ENCODE measurements at places on chromosomes 2 and 18. TPM values are rescaled to one million over a fixed set of nuclear protein-coding genes. Genes with fewer than 3 reads are reported as not detected.

GRCh38 chr2:234874347-234875046 lies 77.3 kb upstream of the SH3BP4 start:
- no peak for DNase-seq

GRCh38 chr18:35728676-35729075 lies 147.1 kb downstream of the GALNT1 start:
- DNase-seq, result no peak

GRCh38 chr2:59935005-59935404 lies 618.4 kb downstream of the BCL11A start:
- DNase-seq, result peak; percentile 7

- DNase-seq, result no peak
Measured at GRCh38 chr18:24695168-24695567, 234.7 kb downstream of the HRH4 start.

GRCh38 chr18:50092245-50092805 lies 102.6 kb downstream of the MYO5B start:
- no peak for DNase-seq

- DNase-seq, result no peak
Measured at GRCh38 chr18:68937029-68937599, 139.2 kb downstream of the CCDC102B start.

Gene CTAGE1
- 0.03 TPM for polyA plus RNA-seq

DNA sequence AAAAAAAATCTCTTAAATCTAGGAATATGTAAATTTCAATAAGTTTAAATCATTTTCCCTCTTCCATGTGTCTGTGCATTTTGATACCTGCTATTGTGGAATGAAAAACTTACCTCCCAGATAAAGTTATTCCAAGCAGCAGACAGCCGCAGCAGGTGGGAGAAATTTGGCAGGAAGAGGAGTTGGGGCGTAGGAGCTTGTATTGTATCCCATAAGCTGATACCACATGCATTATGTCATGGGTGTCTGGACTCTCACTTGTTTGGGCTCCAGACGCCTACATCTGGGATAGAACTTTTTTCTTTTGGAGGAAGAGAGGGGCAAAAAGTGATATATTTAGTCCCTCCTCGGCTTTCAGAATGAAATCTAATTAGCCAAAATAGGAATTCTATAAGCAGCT lies 59.3 kb upstream of the TCF4 start:
- no peak for DNase-seq

Gene ADD2
- polyA plus RNA-seq, result 0.30 TPM

Gene TDRD15
- not detected for polyA plus RNA-seq

DNA sequence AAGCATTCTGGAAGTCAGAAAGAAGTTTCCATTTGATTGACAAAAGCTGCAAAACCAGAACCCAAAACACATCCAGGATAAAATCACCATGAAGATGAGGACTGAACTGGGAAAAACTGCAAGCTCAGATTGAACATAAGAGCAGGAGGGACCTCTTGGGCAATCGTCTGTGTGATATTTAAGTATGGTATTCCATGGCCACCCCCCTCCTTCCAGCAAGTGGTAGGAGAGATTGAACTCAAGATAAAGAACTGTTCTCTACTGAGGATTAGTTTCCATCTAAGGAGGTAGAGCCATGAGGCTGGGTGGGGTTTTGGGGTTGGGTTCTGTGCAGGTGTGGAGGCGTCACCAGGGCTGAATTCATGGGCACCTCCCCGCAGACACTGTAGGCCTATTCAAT lies 251.1 kb downstream of the NCKAP5 start:
- DNase-seq, result no peak

DNA sequence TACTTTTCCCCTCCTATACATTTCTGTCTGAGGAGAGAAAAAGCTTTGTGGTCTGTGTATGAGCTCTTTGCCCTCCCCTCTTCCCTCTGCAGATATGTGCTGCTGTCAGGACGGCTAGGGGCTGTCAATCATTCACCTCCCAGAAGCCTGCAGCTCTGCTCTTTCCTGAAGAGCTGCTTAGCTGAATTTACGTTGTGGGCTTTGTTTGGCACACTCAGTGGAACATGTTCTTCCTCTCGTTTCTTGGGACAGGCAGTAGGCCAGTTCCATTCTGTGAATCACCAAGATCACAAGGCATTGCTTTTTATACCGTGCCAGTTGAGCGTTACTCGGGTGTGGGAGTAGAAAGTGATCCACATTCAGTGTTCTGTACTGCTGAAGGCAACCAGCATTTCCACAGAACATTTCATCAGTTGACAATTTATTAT lies 136.7 kb downstream of the LAMA3 start:
- no peak for DNase-seq

Gene SLC4A3
- polyA plus RNA-seq, result 12.2 TPM

- DNase-seq, result peak; percentile 67
Measured at GRCh38 chr2:232634206-232635150, 1.1 kb downstream of the EFHD1 start.

DNA sequence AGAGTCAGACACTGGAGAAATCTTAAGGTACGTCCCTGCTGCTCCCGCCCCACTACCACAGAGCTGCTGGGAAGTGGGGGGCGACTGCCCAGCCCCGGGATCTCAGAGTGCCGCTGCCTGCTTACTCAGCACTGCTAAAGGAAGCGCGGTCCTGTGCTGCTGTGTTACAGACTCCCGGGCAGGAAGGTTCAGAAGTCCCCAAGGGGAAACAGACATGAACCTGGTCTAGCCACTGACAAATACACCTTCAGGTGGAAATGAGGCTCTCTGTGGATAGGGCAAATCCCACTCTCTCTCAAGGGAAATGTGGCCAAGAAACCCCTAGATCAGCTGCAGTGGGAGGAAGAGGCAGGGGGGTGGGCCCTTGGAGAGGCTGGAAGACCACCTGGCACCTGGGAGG lies 13.7 kb downstream of the MTERF4 start:
- DNase-seq, result no peak

DNA sequence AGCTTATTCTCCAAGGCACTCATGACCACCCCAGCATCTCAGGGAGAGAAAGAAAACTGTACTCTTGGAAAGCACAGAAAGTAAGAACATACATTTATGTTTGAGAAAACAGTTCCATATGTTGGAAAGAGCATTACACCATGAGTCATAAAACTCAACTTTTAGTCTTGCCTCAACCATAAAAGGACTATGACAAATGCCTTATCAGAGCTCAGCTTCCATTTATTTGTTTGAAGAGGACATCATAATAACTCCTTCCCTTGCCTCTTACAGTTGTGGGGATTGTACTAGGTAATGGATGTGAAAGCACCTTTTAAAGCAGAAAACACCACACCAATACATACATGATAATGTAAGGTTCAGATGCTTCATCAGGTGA lies 370.8 kb downstream of the LNPK start:
- no peak for DNase-seq

DNA sequence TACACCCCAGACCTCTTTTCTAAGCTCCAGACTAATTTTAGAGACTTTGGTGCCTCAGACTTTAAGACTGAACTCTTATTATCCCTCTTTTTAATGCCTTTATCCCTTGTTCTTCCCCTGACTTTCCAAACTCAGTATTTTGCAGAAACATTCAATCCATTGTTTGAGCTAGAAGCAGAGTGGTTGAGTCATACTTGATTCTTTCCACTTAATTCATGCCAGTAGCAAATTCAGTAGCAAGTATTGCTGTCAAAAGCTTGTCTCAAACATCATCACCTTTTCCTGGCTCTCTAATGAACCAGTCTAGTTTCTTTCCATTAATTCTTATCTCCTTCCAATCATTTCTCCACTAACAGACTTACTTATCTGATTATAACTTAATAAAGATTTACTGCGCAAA lies 699.7 kb upstream of the ZNF804A start:
- no peak for DNase-seq

- DNase-seq, result no peak
Measured at GRCh38 chr2:141968433-141968832, 162.4 kb downstream of the LRP1B start.

Gene C1QL2
- polyA plus RNA-seq, result not detected

DNA sequence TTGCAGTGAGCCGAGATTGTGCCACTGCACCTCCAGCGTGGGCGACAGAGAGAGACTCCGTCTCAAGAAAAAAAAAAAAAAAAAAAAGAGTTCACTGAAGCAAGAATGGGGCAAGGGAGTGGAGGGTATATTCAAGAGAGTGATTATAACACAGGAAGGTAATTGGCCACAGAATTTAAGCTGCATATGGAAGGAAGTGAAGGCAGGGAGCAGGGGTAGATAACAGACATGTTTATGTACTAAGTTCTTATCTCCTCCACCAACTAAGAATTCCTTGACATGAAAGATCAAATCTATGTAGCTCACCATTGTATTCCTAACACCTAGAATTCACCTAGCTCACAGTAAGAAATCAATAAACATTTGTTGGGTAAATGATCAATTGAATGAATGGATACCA lies 37.3 kb downstream of the GKN2 start:
- DNase-seq, result no peak

DNA sequence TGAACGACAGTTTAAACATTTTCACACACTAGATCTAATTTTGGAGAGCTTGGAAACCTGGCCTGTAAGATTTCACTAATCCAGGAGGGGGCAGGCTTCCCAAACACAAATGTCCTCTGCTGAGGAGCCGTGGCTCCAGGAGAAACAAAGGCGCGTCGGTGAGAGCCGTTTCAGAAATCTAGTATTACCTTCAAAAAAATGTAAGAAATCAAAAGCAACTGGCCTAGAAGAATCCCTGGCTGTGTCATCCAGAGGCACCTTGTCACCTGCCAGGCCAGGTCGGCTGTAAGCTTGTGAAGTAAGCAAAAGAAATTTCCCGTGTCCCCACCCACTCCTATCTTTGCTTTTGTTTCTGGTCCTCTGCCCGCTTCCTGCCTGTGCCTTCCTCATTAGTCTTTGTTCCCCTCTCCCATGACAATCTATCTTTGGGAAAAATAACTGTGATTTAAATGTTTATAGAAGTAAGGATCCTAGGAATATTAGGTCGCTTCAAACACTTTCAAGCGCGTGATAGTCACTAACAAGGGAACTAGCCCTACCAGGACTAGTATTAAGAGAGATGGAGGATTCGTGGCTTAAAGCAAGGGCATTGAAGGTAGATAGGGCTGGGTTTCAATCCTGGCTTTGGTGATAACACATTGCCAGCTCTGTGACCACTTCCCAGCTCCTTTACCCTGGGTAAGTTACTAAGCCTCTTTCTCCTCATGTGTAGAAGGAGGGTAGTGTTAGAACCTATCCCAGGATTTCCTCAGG lies 99.5 kb upstream of the STK39 start:
- DNase-seq, result peak; percentile 69

Gene PSMA8
- polyA plus RNA-seq, result not detected

GRCh38 chr2:134408791-134409190 lies 154.9 kb downstream of the MGAT5 start:
- DNase-seq, result no peak

GRCh38 chr2:233480490-233481202 lies 85.9 kb downstream of the USP40 start:
- no peak for DNase-seq

DNA sequence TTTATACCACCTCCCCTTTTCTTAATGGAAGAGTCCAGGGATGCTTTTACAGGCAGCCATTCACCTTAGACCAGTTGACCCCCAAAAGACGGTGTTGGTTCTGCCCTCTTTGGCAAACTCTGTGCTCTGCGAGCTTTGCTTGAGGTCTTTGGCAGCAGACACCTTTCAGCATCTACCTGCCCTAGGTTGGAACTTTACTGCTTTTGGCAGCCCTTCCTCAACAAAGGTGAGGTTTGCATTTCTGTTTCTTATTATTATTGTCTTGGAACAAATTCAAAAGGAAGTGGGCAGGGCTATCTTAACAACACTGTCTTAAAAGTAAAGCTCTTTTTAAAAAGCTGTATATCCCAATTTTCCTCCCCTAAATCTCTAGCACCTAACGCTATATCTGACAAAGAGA lies 136.4 kb upstream of the SLC14A2 start:
- no peak for DNase-seq

Gene DTNB
- polyA plus RNA-seq, result 15.3 TPM

Gene FHOD3
- polyA plus RNA-seq, result 10.9 TPM

DNA sequence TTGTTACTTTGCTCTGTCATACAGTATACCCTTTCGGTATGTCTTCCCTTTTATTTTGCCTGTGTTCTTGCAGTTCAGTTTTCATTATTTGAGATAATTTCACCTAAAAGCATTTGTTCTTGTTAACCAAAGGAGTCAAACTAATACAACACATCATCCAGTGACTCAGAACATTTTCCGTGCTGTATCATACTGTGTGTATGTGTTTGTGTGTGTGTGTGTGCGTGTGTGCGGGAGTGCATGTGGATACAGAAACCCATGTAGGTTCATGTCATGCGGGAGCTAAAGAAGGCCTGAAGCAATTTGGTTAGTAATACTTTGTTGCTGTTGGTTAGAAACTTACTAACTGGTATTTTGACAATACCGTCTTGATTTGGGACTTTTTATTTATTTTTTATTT lies 60.0 kb downstream of the CEP192 start:
- DNase-seq, result no peak

Gene PLB1
- 0.10 TPM for polyA plus RNA-seq

- DNase-seq, result no peak
Measured at GRCh38 chr18:2978661-2979106, 34.3 kb downstream of the LPIN2 start.

DNA sequence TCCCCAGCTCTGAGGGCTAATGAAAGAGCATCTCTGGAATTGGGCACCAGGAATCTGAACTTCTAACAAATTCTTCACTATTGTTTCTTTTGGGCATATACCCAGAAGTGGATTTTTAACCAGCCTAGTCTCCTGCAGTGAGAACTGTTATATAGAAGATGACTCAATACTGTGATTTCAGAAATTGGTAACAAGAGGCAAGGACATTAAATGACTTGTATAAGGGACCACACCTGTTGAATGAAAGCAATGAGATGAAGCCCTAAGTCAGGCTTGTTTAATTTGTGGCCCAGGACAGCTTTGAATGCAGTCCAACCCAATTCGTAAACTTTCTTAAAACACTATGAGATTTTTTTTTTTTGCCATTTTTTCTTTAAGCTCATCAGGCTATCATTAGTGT lies 57.9 kb downstream of the EPC2 start:
- DNase-seq, result no peak

- DNase-seq, result no peak
Measured at GRCh38 chr2:42838133-42838532, 45.8 kb upstream of the HAAO start.

Gene GPR35
- 1.2 TPM for polyA plus RNA-seq

- no peak for DNase-seq
Measured at GRCh38 chr2:215773728-215774127, 239.6 kb downstream of the MREG start.

- DNase-seq, result no peak
Measured at GRCh38 chr2:60534052-60534685, 19.3 kb downstream of the BCL11A start.
